Activated effector memory CD4-positive, alpha-beta T cell treated with Interleukin-2 at 50 U/mL for 16 hours (primary cell): ENCODE measurements at places on chromosomes 3 and 15.

- no peak for DNase-seq
Measured at GRCh38 chr3:100536093-100536492, 43.7 kb downstream of the TMEM45A start.

GRCh38 chr15:60264088-60264487 is 133.7 kb downstream of the ANXA2 start:
- no peak for DNase-seq

- DNase-seq: no peak
Measured at GRCh38 chr3:177478170-177478867, 281.0 kb upstream of the TBL1XR1 start.

DNA sequence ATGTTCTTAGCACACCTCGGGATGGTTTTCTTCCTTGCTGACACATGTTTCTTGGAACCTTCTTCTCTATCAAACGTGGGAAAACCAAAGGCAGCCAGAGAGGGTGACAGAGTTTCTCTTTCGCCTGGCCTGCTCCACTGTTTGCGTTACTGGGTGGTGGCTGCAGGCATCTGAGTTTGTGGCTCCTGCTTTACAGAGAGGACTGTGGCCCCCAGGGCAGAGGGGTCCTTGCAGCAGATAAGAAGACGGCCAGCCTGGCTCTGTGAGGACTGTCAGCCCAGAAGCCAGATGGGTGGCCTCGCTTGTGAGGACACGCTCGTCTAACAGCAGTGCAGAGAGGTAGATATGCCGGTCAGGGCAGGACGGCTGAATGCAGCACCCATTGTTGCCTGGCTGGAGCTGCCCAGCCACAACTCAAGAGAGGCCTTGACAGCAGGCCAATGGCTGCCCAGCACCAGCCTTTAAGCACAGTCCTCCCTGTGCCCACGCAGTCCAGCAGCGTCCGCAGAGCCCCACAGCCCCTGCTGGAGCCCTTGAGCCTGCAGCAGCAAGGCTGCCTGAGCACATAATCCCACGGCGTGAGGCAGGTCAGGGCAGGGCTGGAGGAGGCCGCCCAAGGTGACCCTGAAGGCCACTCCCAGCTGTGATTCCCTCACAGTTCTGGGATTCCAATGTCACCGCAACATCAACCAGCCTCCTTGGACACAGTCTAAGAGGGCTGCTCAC is 15.0 kb upstream of the SPTBN5 start:
- no peak for DNase-seq

DNA sequence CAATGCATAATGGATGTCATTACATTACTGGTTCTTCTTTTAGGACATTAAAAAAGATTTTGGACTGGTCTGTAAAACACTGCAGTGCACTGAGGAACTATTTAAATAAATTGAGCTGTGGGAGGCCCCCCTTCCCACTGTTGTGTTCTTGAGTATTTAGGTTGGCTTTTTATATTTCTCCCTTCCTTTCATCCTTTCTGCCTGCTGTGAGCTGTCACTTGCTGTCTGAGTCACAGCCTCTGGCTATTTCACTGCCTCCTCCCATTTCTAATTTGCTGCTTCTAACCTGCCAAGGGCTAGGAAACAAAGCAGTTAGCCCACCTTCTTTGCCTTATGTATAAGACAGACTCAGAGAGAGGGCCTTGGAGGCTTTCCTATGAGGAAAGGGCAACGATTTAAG is 89.0 kb upstream of the FNDC3B start:
- no peak for DNase-seq

DNA sequence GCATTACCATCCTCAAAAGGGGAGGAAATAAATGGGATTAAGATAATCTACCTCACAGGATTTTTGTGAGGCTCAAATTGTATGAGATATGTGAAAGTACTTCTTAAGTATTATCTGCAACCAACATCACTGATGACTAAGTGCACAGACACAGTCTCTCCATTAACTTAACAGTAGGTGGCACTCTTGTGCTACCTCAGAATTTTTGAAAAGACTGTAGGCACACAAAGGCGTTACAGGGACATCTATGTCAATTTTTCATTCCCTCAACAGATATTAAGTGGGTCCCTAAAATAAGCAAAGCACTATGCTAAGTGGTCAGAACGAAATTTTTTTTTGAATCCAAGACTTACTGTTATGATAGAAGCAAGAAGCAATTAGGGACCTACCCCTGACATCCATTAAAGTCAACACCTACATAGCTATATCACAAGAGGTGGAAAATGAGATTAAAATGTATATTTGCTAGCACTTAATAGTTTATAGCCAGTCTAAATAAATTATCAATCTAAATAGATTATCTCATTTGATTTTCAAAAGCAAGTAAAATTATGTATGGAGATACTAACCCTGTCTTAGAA is 52.9 kb downstream of the RYK start:
- no peak for DNase-seq

- DNase-seq: no peak
Measured at GRCh38 chr3:143875546-143875945, 27.3 kb upstream of the SLC9A9 start.

GRCh38 chr3:158731938-158732855 is at the start of gene RARRES1:
RARRES1 (minus strand) TSS chr3:158732457; CDS start chr3:158732415, 42 bp downstream.
- DNase-seq: no peak

- DNase-seq: no peak
Measured at GRCh38 chr3:40329071-40329470, 19.6 kb downstream of the EIF1B start.

GRCh38 chr3:37509069-37509468 is 334.7 kb upstream of the LRRFIP2 start:
- DNase-seq: no peak

GRCh38 chr3:61055447-61055846 is 195.8 kb downstream of the FHIT start:
- no peak for DNase-seq

DNA sequence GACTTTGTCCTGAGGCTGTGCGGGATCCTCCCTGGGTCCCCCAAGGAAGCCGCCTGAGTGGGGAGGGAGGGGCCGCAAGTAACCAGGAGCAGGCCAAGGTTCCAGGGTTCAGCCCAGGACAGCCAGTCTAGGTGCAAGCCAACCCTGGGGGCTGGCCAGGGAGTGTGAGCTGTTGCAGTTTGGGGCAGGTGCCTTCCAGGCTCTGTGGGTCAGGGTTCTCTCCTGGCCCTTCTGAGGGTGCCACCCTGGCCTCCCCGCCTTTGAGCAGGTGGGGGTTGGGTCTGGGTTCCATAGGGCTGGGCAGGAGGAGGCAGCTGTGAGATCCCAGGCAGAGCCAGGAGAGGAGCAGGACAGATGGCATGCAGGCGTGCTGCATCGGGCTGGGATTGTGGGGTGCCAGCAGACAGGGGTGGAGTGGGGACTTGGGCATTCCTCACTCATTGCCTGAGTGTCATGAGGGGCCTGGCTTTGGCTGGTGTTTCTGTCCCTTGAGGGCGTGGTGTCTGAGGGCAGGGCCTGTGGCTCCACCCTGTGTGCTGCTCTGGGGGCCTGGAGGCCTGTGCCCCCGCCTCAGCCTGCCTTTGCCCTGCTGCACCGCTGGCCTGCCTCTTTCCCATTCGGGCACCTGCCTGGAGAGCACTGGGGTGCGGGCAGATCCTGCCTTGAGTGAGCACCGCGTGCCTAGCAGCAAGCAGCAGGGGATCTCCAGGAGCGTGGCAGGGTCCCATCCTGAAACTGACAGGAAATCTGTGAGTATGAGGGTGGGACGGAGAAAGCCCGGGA is 18.4 kb downstream of the KLF13 start:
- no peak for DNase-seq

DNA sequence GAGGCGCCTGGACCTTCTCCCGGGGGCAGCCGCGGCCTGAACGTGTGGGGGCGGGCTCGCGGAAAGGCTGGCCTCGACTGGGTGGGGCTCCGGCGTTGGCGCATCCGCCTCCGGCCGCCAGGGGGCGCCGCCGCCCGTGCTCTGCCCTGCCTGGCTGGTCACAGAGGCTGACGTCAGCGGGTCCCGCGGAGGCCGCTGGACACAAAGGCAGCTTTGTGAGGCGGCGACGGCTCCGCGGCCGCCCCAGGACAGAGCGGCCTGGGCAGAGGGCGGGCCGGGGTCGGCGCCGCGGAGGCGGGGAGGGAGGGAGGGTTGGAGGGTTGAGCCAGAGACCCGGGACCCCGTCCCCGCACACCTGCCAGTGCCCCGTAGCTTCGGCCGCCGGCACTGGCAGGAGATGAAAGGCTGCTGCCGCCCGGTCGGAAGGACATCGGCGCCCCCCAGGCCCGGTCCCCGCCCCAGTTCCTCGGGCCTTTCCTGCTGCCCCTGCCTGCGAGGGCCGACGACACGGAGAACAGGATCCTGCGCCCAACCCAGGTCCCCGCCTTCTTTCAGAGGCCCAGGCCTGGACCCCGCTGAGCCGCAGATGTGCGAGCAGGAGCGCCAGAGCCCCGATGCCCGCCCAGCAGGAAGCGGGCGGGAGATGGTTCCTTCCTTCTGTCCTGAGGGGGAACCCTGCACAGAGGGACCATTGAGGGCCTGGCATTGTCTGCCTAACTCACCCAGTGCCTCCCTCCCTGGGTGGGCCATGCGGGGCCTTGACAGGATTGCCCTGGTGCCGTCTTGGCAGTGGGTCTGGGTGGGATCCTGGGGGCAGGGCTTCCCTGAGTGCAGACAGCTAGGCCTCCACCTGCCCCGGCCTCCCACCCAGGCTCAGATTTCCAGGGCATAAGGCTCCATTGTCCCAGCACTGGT is 8.7 kb upstream of the SEMA3B start:
- peak; percentile 67 for DNase-seq

- DNase-seq: no peak
Measured at GRCh38 chr3:141129049-141129448, 77.9 kb downstream of the SPSB4 start.

DNA sequence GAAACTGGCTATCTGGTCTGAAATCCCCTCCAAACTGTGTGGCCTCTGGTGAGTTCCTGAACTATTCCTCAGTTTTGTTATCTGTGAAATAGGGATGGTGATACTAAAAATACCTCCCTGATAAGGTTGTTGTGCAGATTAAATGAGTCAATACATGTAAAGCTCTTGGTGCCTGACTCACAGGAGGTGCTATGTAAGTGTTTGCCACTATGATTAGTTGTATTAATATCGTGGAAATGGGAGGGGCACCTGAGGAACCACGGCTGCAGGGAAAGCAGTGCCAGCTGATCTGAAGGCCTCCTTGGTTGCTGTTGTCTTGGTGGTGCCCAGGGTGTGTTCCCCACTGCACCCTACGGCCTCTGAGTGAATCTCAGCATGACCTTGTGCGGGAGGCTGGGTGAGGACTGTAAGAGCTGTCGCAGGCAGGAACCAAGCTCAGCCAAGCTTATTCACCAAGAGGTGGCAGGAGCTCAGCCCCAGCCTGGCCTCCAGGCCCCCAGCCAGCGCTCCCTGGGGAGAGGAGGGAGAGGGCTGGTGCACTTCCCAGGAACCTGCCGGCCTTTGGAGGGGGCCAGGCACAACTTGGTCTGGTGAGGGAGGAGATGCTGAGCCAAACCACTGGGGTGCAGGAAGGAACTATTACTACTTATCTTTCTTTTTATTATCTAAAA is 44.8 kb upstream of the CCDC174 start:
- no peak for DNase-seq

DNA sequence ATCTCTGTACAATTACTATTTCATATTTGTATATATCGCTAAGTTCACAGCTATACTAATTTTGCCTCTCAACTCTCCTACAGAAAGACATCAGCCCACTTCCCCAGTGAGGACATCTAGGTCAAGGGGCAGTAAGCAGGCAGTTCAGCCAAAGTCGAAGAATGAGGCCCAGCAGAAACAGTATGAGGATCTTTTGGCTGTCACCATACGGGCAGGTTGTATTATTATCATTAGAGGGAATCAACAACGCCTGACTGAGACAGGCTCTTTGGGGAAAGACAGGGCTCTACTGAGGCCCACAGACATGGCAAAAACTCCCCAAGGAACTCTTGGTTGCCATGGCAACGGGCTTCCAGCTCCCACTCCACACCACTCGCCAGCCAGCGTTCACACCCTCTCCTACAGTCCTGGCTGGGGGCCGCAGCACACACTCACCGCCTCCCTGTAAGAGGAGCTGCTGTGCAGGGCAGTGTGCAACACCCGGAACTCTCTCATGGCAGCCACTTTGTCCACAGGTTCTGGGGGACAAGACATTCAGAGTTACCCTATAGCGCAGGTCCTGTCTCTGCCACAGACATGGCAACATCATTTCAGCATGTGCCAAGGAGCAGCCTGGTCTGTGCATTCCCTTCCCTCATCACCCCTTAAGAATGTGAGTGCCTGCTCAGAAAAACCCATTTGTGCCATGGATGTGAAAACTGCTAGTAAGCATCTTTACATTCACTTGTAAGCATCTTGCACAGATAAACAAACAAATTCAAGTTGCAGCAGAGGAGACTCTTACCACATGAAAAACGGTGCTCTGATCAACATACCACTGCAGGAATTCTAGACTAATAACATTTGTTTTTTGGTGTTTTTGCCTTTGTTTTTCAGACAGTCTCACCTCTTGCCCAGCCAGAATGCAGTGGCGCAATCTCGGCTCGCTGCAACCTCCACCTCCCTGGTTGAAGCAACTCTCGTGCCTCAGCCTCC is 8.8 kb downstream of the UBL7 start:
- DNase-seq: no peak

GRCh38 chr3:141677701-141678100 is 60.4 kb upstream of the RNF7 start:
- no peak for DNase-seq

GRCh38 chr3:158494673-158495072 is 76.3 kb upstream of the MLF1 start:
- no peak for DNase-seq

DNA sequence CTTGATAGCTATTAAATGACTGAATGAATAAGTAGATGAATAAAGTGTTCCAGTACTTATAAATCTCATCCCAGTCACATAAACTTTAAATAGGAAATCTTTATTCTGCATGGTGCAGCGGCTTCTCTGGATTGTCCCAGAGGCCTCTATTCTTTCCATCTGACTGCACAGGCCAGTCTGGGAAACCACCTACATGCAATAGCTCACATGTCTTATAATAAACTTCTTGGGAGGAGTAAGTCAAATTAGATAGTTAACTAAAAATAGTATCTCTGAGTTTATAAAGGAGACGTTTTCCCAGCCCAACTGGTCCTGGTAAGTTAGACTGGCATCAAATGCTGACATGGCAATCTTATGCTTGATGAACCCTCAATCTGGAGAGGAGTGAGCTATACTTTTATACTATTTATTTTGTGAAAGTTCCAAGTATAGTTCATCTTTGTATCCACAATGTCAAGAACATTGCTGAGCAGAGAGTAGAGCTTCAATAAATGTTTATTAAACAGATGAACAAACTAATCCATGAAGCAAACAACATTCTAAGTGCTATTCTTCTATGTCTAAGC is 417.6 kb downstream of the TIGIT start:
- DNase-seq: no peak
